ENCODE measurements at places on chromosomes 5 and 9. TPM values are rescaled to one million over a fixed set of nuclear protein-coding genes. Genes with fewer than 3 reads are reported as not detected.

The SOX30 gene
- not detected for total RNA-seq

GRCh38 chr5:113212244-113212920 is 222.4 kb downstream of the TSSK1B start:
- no peak overlapping the region for H3K27ac ChIP-seq
- H3K27me3 ChIP-seq = no peaks in the 10 kb centered on the region
- H3K4me1 ChIP-seq = no peaks in the 10 kb centered on the region
- DNase-seq = no peak
- no peak overlapping the region for H3K4me3 ChIP-seq

GRCh38 chr9:132748450-132748849 is 78.2 kb downstream of the GTF3C4 start:
- no peaks in the 10 kb centered on the region for H3K36me3 ChIP-seq
- H3K4me3 ChIP-seq = no peak overlapping the region
- peak; percentile 28 for DNase-seq

The MOB3B gene
- 8.6 TPM for total RNA-seq

DNA sequence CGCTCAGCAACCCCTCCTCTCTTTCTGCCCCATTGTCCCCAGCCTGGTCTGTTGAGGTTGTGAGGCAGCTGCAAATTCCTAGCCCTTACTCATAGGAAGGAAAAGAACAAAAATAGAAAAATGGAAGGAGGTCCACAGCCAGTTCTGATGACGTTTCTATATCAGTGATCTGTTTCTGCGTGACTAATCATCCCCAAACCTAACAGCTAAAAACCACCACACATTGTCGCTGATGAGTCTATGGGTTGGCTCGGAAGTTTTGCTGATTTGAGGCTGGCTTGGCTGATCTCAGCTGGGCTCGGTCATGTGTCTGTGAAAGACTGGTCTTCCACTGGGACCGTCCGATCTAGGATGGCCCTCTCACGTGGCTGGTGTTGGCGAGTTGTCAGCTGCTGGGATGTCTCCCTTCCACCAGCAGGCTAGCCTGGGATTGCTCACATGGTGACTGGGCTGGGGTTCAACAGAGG is 200.6 kb upstream of the ZNF618 start:
- no peaks in the 10 kb centered on the region for H3K36me3 ChIP-seq
- no peak overlapping the region for H3K4me3 ChIP-seq
- H3K27ac ChIP-seq = no peak overlapping the region
- H3K4me1 ChIP-seq = no peaks in the 10 kb centered on the region
- no peaks in the 10 kb centered on the region for H3K27me3 ChIP-seq
- peak; percentile 85 for DNase-seq

- no peaks in the 10 kb centered on the region for H3K4me1 ChIP-seq
- H3K27ac ChIP-seq = no peak overlapping the region
- no peaks in the 10 kb centered on the region for H3K36me3 ChIP-seq
- no peaks in the 10 kb centered on the region for H3K27me3 ChIP-seq
Observed at GRCh38 chr5:169216866-169217265, 84.1 kb downstream of the SLIT3 start.

GRCh38 chr5:143066556-143067281 is 296.5 kb downstream of the ARHGAP26 start:
- H3K27ac ChIP-seq = no peak overlapping the region
- no peaks in the 10 kb centered on the region for H3K27me3 ChIP-seq

The SYK gene
- total RNA-seq = 10.0 TPM

DNA sequence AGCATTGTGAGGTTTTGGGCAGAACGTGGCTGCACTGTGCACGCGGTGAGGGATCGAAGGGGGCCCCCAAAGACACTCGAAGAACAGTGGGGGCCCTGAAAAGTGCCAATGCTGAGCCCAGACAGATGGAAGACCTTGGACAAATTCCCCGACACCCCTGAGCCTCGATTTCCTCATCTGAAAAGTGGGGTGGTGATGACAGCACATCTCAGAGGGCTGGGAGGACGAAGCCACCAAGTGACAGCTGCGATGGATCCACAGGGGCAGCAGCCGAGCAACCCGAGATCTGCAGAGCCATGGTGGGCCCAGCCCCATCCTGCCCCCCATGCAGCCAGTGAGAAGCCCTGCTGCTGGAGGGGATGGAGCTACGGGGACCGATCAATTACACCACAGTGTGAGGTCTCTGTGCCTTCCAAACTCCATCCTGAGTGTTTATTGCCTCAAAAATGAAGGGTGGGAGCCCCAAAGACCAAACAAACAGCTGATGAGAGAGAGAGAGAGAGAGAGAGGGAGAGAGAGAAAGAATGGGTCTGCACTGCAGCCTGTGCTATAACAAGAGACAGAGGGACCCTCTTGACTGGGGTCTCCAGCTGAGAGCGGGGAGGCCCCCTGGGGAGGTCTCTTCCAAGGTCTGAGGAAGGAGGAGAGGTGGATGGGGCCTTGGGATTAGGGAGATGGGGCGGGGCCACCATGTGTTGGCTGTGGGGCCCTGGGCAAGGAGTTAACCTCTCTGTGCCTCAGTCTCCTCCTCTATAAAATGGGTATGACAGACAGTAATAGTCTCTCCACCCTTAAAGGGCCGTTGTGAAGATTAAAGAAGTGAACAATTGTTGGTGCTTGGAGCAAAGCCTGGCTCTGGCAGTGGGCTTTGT is 134.4 kb upstream of the IER5L start:
- no peaks in the 10 kb centered on the region for H3K27me3 ChIP-seq
- peaks cover 2% of the 10 kb centered on the region for H3K4me1 ChIP-seq
- H3K4me3 ChIP-seq = no peak overlapping the region
- H3K36me3 ChIP-seq = no peaks in the 10 kb centered on the region
- H3K27ac ChIP-seq = no peak overlapping the region
- peak; percentile 61 for DNase-seq

The PCDHGA5 gene
- total RNA-seq = 8.3 TPM

DNA sequence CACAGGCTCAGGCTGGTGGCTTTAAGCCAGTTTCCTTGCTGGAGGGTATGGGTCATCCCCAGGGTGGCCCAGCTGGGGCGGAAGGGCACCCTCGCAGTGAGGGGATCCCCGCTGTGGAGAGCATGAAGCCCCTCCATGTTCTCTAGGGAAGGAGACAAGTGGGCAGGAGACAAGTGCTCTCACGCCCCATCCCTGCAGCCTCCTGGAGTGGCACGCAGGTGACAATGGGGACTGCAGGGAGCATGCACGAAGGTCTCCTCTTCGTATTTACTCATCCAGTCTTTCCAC is 83.3 kb downstream of the GTF3C4 start:
- H3K27ac ChIP-seq = no peak overlapping the region
- H3K4me1 ChIP-seq = no peaks in the 10 kb centered on the region
- H3K4me3 ChIP-seq = no peak overlapping the region
- no peak for DNase-seq

DNA sequence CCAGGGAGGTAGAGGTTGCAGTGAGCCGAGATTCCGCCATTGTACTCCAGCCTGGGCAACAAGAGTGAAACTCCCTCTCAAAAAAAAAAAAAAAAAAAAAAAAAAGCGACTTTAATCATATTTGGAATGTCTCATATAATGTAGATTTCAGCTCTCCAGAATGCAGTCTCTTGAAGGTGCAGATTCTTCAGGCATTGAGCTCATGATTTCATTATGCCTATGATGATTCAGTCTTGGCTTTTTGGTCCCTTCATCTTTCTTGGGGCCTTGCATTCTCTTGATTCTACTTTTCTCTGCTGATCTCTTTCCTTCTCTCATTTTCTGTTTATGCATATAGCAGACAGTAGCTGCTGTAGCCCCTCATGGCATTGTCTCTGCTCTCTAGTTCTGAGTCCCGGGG is 22.9 kb downstream of the KDM4C start:
- peaks cover 24% of the 10 kb centered on the region for H3K4me1 ChIP-seq
- no peak for DNase-seq
- no peak overlapping the region for H3K4me3 ChIP-seq
- no peaks in the 10 kb centered on the region for H3K27me3 ChIP-seq
- H3K27ac ChIP-seq = no peak overlapping the region

The TMEM174 gene
- not detected for total RNA-seq

The NR4A3 gene
- 6.4 TPM for total RNA-seq

The MLANA gene
- total RNA-seq = not detected

The TXN gene
- 108 TPM for total RNA-seq

DNA sequence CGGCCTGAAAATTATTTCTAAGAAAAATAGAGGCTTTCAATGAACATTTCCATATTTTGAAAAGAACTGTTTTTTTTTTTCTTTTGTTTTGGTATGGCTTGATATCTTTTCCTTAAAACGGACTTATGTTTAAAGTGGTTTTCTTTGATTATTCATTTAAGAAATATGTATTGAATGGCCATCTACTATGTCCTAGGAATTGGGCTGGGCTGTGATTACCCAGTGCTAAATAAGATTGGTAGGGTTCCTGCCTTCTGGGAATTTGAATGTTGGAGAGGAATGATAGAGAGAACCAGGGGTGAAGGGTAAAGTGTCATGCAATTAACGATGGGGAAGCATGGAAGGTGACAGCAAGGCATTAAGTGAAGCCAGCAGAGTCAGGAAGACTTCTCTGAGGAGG is 33.2 kb downstream of the TNFSF8 start:
- no peak overlapping the region for H3K27ac ChIP-seq
- H3K27me3 ChIP-seq = no peaks in the 10 kb centered on the region
- H3K36me3 ChIP-seq = no peaks in the 10 kb centered on the region
- H3K4me1 ChIP-seq = no peaks in the 10 kb centered on the region
- no peak for DNase-seq

GRCh38 chr9:137881591-137882505 is 4.3 kb downstream of the CACNA1B start:
- peaks cover 34% of the 10 kb centered on the region for H3K27me3 ChIP-seq
- H3K4me1 ChIP-seq = no peaks in the 10 kb centered on the region
- H3K27ac ChIP-seq = no peak overlapping the region
- H3K36me3 ChIP-seq = no peaks in the 10 kb centered on the region

DNA sequence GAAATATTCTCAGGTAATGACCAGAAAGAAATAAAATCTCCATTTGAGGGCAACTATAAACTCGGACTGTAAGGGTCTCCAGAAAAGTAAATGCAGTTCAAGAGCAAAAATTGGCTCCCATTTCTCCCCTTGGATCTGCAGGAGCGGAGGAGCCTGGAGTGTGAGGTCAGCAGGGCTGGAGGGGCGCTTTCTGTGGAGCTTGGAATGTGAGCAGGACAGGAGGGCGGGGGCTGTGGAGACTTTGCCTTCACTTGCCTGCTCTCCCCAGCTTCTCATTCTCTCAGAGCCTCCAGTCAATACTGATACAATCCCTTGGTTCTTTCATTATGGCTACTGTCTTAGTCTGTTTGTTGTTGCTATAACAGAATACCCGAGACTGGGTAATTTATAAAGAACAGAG is 162.8 kb upstream of the ANKH start:
- no peaks in the 10 kb centered on the region for H3K4me1 ChIP-seq
- no peak overlapping the region for H3K4me3 ChIP-seq
- no peak for DNase-seq
- H3K27ac ChIP-seq = no peak overlapping the region
- H3K36me3 ChIP-seq = no peaks in the 10 kb centered on the region

DNA sequence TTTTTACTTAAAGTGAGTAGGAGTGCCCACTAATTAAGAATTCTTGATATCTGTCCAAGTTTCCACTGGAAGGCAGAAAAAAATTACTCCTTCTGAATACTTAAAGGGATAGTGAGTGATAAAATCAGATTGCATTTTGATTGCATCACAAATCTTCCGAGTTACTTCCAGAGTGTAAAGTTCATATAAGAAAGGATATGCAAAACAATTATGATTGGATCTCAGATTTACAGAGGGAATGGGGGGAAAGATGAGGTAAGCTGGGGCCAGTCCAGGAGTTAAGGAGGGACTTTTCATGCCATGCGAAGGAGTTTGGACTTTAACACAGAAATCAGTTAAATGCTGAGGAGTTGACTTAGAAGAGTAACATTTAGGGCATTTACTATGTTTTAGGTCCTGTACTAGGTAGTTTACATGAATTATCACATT is 9.3 kb upstream of the RNF145 start:
- no peaks in the 10 kb centered on the region for H3K36me3 ChIP-seq
- H3K27ac ChIP-seq = no peak overlapping the region
- no peaks in the 10 kb centered on the region for H3K4me1 ChIP-seq
- no peaks in the 10 kb centered on the region for H3K27me3 ChIP-seq
- H3K4me3 ChIP-seq = no peak overlapping the region

DNA sequence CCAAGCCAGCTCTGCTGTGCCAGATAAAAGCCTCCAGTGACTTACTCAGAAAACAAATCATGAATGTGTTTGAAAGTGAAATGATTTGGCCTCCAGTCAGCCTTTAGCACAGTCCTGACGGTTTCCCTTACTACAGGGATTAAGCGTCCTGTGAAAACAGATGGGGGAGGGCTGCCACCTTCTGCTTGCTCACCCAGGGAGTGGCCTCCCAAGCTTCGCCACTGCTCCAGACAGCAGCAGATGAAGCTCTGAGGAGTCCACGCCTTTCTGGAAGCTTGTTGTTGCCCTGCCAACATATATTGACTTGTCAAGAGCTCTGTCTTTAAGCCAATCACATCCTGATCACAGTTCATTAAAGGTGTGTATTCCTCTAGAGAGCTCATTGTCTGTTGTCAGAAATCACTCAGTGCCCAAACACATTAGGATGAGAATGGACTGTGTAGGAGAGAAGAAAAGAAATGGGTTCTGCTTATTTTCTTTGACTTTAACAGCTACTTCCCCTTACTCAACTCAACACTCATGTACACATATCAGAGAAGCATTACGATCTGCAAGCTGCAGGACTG is 4.9 kb upstream of the FYB1 start:
- H3K27me3 ChIP-seq = no peaks in the 10 kb centered on the region
- no peaks in the 10 kb centered on the region for H3K36me3 ChIP-seq
- peak; percentile 64 for DNase-seq
- peaks cover 6% of the 10 kb centered on the region for H3K4me1 ChIP-seq
- no peak overlapping the region for H3K4me3 ChIP-seq

The PCDHGA1 gene
- 1.1 TPM for total RNA-seq

- no peak overlapping the region for H3K27ac ChIP-seq
- no peaks in the 10 kb centered on the region for H3K4me1 ChIP-seq
- H3K4me3 ChIP-seq = no peak overlapping the region
- no peaks in the 10 kb centered on the region for H3K27me3 ChIP-seq
- no peak for DNase-seq
Observed at GRCh38 chr5:157059891-157060290, 975 bp upstream of the HAVCR1 start.

The LRRC8A gene
- 33.5 TPM for total RNA-seq

GRCh38 chr5:141412854-141413539 is at the start of gene PCDHGA10:
TSS of gene PCDHGA10 (plus strand) at chr5:141412987. CDS start at chr5:141413176, 189 bp downstream.
- peak within 1 kb of the TSS; percentile 3 for H3K27ac ChIP-seq
- H3K36me3 ChIP-seq = peaks cover 11% of the 10 kb centered on the region
- H3K27me3 ChIP-seq = no peaks in the 10 kb centered on the region
- peak within 1 kb of the TSS; percentile 19 for H3K4me3 ChIP-seq
- H3K4me1 ChIP-seq = no peaks in the 10 kb centered on the region

The RUSC2 gene
- 40.0 TPM for total RNA-seq

- H3K36me3 ChIP-seq = peaks cover 2% of the 10 kb centered on the region
- no peak for DNase-seq
- H3K27me3 ChIP-seq = no peaks in the 10 kb centered on the region
- H3K4me3 ChIP-seq = no peak overlapping the region
Observed at GRCh38 chr9:95877984-95878383, 2.5 kb downstream of the ERCC6L2 start.

- H3K27me3 ChIP-seq = no peaks in the 10 kb centered on the region
- no peak for DNase-seq
- no peaks in the 10 kb centered on the region for H3K4me1 ChIP-seq
- H3K27ac ChIP-seq = no peak overlapping the region
- H3K36me3 ChIP-seq = no peaks in the 10 kb centered on the region
- H3K4me3 ChIP-seq = no peak overlapping the region
Observed at GRCh38 chr5:126335886-126336285, 87.3 kb upstream of the GRAMD2B start.

GRCh38 chr5:79924936-79925893 is 65.8 kb downstream of the MTX3 start:
- no peak overlapping the region for H3K4me3 ChIP-seq
- H3K36me3 ChIP-seq = no peaks in the 10 kb centered on the region
- H3K27ac ChIP-seq = no peak overlapping the region
- H3K4me1 ChIP-seq = no peaks in the 10 kb centered on the region
- H3K27me3 ChIP-seq = no peaks in the 10 kb centered on the region
- no peak for DNase-seq

The PDE8B gene
- total RNA-seq = 6.1 TPM

Measured in sigmoid colon (tissue), 7 donors.